ENCODE measurements at places on chromosomes 5 and 9. TPM values are rescaled to one million over a fixed set of nuclear protein-coding genes. Genes with fewer than 3 reads are reported as not detected.

Gene CEL
- total RNA-seq, result 0.28 TPM

Gene FOXD4L5
- total RNA-seq, result 0.09 TPM

Gene SLC46A2
- not detected for total RNA-seq

Gene CDC25C
- total RNA-seq, result 6.6 TPM

Gene RANBP6
- total RNA-seq, result 43.6 TPM

Gene ADGRD2
- not detected for total RNA-seq

Gene FST
- 17.3 TPM for total RNA-seq

Gene LRRC19
- not detected for total RNA-seq

Gene GABRA6
- total RNA-seq, result not detected
